ENCODE measurements at places on chromosomes 6 and 20. TPM values are rescaled to one million over a fixed set of nuclear protein-coding genes. Genes with fewer than 3 reads are reported as not detected.

The HLA-DQA2 gene
- total RNA-seq = not detected

The PGC gene
- total RNA-seq = not detected

The ERVFRD-1 gene
- total RNA-seq = not detected

The CST7 gene
- 4.7 TPM for total RNA-seq

- no peaks in the 10 kb centered on the region for H3K4me1 ChIP-seq
- H3K36me3 ChIP-seq = no peaks in the 10 kb centered on the region
- H3K27ac ChIP-seq = peak overlapping the region; percentile 26
- H3K27me3 ChIP-seq = no peaks in the 10 kb centered on the region
- no peak for DNase-seq
These were observed 20.6 kb downstream of the JARID2 start for GRCh38 chr6:15266423-15266996.

GRCh38 chr20:43947316-43947710, 32.7 kb downstream of the TOX2 start:
- no peak overlapping the region for H3K27ac ChIP-seq
- H3K36me3 ChIP-seq = no peaks in the 10 kb centered on the region
- H3K4me1 ChIP-seq = no peaks in the 10 kb centered on the region

DNA sequence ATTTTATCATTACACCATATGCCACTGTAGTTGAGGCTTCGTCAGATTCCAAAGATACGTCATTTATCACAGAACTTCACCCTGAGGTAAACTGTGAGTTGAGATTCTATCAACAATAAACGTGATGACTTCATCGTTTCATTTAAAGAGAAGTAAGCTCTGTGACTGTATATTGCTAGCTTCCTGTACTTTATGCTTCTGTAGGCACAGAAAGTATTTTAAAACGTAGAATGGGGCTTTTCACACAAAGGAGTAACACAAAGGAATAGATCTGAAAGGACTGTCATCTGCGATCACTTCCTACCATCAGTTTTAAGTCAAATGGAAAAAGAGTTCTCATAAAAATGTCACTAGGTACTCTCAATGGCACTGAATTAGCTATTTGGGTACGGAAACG, 234.4 kb upstream of the MCHR2 start:
- H3K4me1 ChIP-seq = no peaks in the 10 kb centered on the region
- H3K36me3 ChIP-seq = no peaks in the 10 kb centered on the region
- H3K27ac ChIP-seq = no peak overlapping the region
- H3K27me3 ChIP-seq = no peaks in the 10 kb centered on the region

DNA sequence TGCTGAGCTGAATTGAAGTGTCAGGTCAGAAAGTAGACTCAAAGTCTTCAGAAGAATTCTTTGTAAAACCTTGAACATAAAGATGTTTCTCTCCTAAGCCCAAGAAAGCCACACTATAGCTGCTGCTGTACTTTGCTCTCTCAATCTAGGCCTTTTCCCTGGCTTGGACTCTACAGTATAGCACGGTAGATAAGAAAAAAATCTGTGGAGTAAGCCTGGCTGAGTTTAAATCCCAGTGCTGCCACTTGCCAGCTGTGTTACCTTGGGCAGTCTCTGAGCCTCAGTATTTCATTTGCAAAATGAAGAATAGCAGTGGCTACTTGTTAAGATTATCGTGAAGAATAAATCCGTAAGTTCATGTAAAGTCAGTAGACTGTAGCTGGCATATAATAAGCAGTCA, 53.3 kb upstream of the UFL1 start:
- no peak overlapping the region for H3K4me3 ChIP-seq
- H3K27me3 ChIP-seq = no peaks in the 10 kb centered on the region
- no peaks in the 10 kb centered on the region for H3K4me1 ChIP-seq
- H3K36me3 ChIP-seq = no peaks in the 10 kb centered on the region

DNA sequence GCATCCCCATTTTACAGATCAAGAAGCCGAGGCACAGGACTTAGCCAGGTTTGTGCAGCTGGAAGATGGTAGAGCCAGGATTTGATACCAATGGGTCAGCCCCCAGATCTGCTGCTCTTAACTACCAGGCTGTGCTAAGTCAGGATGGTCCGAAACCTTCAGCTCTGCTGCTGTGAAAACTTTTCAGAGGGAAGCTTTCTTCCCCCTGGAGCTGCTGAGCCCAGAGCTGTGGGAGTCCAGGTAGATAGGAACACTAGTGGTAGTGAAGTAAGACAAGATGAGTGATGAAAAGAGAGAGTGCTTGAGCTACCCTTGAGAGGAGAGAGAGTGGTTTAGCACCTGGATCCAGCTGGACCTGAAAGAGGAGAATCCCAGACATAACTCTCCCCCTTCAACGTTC, 230.8 kb downstream of the CDH4 start:
- no peak overlapping the region for H3K4me3 ChIP-seq
- H3K4me1 ChIP-seq = no peaks in the 10 kb centered on the region

GRCh38 chr6:41602864-41603608, 35.2 kb upstream of the MDFI start:
- peaks cover 18% of the 10 kb centered on the region for H3K36me3 ChIP-seq
- peak; percentile 79 for DNase-seq
- H3K27me3 ChIP-seq = no peaks in the 10 kb centered on the region

All from Peyer's patch (tissue), 4 donors.